Kidney capillary endothelial cell (primary cell): ENCODE measurements at places on chromosomes 6 and 20.

DNA sequence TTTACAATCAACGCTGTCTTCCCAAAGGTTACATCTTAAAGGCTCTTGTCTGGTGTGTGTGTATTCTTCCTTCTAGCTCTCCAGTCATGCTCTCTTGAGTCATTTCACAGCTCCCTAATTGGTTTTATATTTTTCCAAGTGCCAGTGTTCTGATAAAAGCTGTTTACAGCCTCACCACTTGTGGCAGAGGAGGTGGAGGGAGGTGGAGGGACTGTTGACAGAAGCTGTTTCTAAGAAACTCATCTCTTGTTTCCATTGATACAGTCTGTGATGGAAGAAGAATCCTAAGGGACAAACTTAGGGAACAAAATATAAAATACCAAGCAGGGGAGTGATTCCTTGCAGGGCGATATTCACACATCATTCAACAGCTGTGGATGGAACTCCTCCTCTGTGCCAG is 64.0 kb downstream of the QRSL1 start:
- DNase-seq = no peak

DNA sequence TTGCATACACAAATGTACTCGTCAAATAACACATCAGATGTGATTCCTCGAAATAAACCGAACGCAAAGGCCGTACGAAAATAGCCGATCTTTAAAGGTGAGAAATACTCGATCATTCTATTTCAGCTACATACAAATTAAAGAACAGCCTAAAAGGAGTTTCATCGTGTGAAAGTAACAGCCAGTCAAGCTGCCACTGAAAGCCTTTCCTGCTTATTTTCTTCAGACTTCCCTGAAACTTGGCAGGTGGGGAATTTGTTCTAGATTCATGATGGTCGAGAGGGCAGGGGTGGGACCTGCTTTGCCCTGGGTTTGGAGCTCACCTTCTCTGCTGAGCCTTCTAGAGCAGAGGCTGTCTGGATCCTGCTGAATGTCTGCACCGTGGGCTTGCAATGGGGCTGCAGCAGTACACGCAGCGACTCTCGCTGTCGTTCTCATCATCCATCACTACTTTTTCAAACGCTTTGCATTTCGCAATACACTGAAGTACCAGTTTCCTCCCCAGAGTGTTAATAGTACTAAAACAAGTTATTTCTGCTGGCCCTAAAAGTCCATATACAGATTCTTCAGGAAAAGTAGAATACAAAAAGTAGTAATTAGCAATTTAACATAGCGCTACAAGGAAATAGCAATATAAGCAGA is 16.2 kb downstream of the FOXC1 start:
- DNase-seq = no peak

GRCh38 chr6:158046201-158047126 is 64.8 kb downstream of the SYNJ2 start:
- no peak for DNase-seq

DNA sequence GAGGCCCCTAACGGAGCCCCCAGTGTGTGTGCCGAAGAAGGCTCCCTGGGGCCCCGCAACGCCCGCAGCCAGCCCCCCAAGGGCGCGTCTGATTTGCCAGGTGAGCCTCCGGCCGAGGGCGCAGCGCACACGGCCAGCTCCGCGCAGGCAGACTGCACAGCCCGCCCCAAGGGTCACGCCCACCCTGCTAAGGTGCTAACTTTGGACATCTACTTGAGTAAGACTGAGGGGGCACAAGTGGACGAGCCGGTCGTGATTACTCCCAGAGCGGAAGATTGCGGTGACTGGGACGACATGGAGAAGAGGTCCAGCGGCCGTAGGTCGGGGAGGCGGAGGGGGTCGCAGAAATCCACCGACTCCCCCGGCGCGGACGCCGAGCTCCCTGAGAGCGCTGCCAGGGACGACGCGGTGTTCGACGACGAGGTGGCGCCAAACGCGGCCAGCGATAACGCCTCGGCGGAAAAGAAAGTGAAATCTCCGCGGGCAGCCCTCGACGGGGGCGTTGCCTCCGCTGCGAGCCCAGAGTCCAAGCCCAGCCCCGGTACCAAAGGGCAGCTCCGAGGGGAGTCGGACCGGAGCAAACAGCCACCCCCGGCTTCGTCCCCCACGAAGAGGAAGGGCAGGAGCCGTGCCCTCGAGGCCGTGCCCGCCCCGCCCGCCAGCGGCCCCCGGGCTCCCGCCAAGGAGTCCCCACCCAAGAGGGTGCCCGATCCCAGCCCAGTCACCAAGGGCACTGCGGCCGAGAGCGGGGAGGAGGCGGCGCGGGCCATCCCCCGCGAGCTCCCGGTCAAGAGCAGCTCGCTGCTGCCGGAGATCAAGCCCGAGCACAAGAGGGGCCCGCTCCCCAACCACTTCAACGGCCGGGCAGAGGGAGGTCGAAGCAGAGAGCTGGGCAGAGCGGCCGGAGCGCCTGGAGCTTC is 117.0 kb downstream of the RTN4IP1 start:
- peak; percentile 53 for DNase-seq

DNA sequence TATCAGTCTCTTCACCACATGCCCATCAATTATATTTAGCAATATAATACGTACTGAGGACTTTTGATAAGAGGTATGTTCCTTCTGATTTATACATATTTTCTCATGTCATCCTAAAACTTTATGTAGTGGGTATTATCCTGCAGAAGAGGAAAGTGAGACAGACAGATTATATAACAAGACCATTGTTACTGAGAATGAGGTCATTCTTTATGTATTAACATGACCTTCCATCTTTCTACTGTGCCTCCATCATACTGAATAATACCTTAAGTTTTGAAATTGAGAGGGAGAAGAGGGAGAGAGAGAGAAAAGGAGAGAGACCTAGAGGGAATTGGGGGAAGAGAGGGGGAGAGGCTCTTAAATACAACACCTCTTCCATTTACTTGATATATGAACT is 90.9 kb upstream of the CARMIL1 start:
- DNase-seq = no peak

GRCh38 chr20:33604084-33604990 is 57.8 kb upstream of the C20orf144 start:
- DNase-seq = no peak
